ENCODE measurements at places on chromosomes 4 and X.

GRCh38 chr4:8402181-8402597, 38.3 kb downstream of the ACOX3 start:
- DNase-seq, result peak; percentile 50

GRCh38 chr4:68951806-68952585, 392 bp upstream of the UGT2A3 start:
- no peak for DNase-seq

GRCh38 chr4:167222099-167222498, 12.2 kb downstream of the SPOCK3 start:
- no peak for DNase-seq

DNA sequence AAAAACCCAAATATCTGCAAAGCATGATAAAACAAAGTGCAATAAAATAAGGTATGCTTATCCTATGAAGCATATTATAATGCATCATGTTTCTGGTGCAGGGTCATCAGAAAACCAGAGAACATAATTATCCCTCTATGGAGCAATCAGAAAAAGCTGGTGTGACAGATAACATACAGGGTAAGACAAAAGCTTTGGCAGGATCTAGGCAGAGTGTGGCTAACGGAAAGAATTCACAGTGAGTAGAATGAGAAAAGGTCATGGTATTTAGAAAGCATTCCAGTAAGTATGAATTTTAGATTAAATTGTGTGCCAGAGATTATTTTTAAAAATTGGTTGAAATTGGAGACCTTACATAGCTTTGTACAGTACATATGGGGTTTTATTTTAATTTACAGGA, 29.0 kb upstream of the UGT2B4 start:
- no peak for DNase-seq
